RPMI8226 (cell line): ENCODE measurements at places on chromosomes 11 and 22.

- no peak for DNase-seq
Observed at GRCh38 chr11:111194860-111195568, 50.5 kb upstream of the POU2AF2 start.

DNA sequence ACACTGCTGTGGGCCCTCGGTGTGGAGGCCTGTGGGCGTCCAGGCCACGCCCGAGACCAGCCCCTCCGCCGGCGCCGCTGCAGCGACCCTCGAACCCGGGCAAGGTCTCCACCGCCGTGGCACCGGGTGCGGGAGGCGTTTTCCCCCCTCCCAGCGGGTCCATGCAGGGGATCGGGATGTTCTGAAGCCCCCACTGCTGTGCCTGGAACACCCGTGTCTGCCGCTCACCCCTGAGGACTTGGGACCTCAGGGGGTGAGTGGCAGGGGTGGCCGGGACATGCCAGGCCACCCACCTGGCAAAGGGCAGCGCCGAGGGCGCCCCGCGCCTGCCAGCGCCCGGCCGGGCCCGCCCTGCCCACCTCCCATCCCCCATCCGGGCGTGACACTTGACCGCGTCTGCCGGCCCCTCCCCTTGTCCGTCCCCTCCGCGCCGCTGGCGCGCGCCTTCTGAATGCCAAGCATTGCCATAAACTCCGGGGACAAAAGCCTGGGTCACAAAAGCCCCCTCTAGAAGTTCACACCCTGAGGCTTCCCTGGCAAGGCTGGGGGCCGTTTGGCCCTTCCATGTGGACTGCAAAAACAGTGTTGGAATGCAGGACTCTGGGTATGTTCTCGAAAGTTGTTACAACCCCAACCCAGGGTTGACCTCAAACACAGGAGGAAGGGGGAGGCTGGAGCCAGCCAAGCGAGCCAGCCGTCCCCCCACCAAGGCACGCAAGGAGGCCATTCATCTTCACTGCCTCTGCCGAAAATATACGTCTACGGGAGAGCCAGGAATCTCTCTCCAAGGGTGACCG, 819 bp upstream of the KCNQ1OT1 start:
- no peak for DNase-seq

- no peak for DNase-seq
Observed at GRCh38 chr11:23539556-23539955, 679.3 kb upstream of the CCDC179 start.

GRCh38 chr11:72772059-72772458, 19.9 kb upstream of the ARAP1 start:
- DNase-seq: no peak

GRCh38 chr11:67397536-67397935, 4.1 kb downstream of the PPP1CA start:
- DNase-seq: no peak

DNA sequence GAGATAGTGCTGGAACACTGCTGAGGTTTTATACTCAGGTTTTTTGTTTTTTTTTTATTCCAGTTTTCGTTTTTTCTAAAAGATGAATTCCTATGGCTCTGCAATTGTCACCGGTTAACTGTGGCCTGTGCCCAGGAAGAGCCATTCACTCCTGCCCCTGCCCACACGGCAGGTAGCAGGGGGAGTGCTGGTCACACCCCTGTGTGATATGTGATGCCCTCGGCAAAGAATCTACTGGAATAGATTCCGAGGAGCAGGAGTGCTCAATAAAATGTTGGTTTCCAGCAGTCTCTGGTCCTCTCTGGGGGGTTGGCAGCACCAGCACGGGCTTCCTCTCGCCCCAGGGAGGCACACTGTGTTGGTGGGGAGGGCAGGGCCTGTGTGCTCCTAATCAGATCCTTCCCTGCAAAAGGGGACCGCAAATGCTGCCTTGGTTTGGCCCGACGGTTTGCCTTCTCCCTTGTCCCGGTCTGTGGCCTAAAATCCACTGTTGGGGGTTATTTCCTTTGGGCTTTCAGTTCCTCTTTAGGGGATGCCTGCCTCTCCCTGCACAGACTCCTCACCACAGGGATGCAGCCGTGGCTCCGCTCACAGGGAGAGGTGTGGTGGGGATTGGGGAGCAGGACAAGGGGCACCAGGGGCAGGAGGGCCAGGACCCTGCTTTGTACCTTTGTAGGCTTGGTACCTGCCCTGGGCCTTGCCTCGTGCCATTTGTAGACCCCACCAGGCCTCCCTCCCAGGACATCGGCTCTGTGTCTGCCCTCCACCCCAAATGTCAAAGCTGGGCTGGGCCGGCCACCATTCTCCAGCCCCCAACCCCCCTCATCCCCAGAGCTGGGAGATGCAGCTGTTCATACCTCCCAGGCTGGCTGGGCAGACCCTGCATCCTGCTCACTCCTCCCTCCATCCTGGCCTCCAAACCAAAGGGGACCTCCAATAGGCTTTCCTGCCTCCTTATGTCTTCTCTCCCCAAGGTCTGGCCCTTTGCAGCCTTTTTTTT, 13.5 kb downstream of the MCAT start:
- peak; percentile 48 for DNase-seq

GRCh38 chr11:79090191-79090705, 350.6 kb downstream of the TENM4 start:
- no peak for DNase-seq
